Progenitor cell of endocrine pancreas (in vitro differentiated cells): ENCODE measurements at places on chromosomes 3 and 15.
A peak's percentile ranks its signal among the peaks of the same experiment; 100 is the strongest.

GRCh38 chr3:181698263-181698954 is 13.3 kb upstream of the SOX2 start:
- DNase-seq = no peak

DNA sequence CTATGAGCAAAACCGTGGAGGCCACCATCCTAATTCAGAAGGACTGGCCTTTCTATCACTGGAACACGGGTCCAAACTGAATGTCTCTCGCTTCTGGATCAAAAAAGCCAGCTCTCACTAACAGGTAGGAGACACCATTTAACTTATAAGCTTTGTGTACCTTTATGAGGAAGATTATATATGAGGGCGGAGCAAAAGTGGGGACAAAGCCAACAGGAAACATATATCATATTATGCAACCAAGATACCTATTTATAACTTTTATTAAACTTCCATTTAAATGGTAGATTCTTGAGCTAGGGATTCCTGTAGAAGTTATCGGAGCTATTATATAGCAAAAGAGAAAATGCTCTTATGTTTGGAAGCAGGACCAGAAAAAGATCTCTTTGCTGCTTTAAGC is 78.4 kb downstream of the IGF2BP2 start:
- DNase-seq = no peak

GRCh38 chr3:110995461-110996231 is 76.0 kb upstream of the NECTIN3 start:
- DNase-seq = no peak

DNA sequence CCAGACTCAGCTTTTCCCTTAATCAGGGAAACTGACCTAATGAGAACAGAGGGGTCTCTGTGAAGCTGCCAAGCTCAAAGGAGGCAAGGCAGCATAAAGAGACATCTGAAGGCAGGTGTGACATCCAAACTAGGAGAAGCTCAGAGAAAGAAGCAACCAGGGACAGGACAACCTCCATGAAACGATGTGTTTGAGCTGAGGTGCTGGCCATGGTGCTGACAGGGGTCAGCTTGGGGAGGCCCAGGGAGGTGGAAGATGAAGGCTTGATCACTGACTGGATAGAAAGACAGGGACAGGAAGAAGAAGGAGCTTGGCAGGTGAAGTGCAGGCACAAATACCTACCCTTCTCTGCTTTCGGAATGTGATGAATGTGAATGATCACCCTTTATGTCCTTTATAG is 179.5 kb upstream of the NSMCE3 start:
- DNase-seq = peak; percentile 25

DNA sequence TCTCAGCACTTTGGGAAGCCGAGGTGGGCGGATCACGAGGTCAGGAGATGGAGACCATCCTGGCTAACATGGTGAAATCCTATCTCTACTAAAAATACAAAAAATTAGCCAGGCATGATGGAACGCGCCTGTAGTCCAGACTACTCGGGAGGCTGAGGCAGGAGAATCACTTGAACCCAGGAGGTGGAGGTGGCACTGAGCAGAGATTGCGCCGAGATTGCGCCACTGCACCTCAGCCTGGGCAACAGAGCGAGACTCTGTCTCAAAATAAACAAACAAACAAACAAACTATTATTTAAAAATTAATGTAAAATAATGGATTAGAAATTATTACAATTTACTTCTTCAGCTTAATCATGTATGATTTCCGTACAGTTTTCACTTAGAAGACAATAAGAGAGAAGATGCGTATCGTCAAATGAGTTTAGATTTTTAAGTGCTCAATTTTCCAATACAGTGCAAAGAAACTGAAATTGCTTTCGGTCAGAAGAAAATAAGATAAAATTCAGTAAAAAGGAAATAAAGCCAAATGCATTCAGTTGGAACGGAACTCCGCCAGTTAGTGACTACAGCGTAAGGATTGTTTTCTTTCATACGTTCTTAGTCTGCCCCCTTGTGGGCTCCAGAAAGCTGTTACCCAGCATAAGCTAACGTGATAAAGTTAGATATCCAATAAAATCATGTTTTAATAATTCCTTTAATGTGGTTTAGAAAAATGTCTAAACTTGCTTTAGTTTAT is 24.8 kb downstream of the AADAC start:
- DNase-seq = no peak
